ENCODE measurements at places on chromosomes 7 and 10.

DNA sequence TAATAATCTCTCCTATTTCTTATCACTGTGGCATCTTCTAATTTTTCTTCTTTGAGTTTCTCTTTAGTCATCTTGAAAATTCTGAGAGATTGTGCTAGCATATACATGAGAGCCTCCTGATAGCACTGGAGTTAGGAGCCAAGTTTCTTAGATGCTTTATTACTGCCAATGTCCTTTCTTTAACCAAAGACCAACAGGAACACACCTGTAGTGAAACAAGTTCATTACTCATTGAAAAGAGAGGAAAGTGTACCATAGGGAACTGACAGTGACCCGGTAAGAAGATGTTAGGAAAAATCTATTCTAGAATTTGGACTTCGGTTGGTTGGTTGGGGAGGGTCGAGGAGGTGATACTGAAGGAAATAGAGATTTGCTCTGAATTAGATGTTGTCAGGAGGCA, 27.1 kb upstream of the CD36 start:
- DNase-seq = no peak

- DNase-seq = no peak
These were observed 57.2 kb upstream of the MSRB2 start for GRCh38 chr10:23038172-23038571.

GRCh38 chr7:129616530-129616929, 5.0 kb downstream of the NRF1 start:
- no peak for DNase-seq

- no peak for DNase-seq
These were observed 1.2 kb downstream of the USP6NL start for GRCh38 chr10:11610166-11610825.
